ENCODE measurements at places on chromosomes 7 and 10.

- no peak for DNase-seq
Observed at GRCh38 chr10:118682533-118682932, 72.2 kb downstream of the CACUL1 start.

- DNase-seq: no peak
Observed at GRCh38 chr10:113780681-113781250, 29.3 kb downstream of the PLEKHS1 start.

- DNase-seq: no peak
Observed at GRCh38 chr7:151209588-151209987, 700 bp downstream of the H2BK1 start.

DNA sequence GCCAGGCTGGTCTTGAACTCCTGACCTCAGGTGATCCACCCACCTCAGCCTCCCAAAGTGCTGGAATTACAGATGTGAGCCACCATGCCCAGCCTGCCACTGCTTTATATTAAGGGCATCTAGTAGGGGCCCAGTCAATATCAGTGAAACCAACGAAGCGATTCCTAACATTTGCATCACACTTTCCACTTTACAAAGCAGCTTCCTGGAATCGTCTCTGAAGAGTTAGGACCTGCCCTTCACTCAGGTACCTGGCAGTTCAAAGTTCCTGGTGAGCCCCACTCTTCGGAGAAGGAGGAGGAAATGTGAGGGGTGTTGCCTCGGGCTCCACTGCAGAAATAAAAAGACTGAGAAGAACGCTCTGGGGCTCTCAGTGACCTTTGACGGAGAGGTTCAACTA is 31.1 kb upstream of the EZH2 start:
- no peak for DNase-seq

- DNase-seq: no peak
Observed at GRCh38 chr10:97910661-97911060, 61.0 kb downstream of the GOLGA7B start.

DNA sequence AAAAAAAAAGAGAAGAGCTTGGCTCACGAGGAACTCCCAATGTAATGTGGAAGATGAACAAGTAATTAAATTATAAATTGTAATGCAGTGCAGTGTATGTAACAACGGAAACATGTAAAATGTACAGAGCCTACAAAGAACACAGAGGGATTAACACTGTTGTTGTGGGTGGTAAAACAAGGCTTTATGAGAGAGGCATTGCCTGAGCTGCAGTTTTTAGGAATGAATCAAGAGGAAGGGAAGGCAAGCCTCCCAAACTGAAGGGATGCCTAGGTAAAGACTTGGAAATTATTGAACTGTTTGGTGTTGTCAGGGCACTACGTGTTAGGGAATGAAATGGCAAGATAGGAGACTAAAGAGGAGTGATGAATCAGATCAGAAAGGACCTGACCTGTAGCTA is 213.7 kb downstream of the HTR7 start:
- DNase-seq: no peak

Measured in right kidney (tissue), 9 donors.